ENCODE measurements at places on chromosomes 11 and 22.
A peak's percentile ranks its signal among the peaks of the same experiment; 100 is the strongest.

DNA sequence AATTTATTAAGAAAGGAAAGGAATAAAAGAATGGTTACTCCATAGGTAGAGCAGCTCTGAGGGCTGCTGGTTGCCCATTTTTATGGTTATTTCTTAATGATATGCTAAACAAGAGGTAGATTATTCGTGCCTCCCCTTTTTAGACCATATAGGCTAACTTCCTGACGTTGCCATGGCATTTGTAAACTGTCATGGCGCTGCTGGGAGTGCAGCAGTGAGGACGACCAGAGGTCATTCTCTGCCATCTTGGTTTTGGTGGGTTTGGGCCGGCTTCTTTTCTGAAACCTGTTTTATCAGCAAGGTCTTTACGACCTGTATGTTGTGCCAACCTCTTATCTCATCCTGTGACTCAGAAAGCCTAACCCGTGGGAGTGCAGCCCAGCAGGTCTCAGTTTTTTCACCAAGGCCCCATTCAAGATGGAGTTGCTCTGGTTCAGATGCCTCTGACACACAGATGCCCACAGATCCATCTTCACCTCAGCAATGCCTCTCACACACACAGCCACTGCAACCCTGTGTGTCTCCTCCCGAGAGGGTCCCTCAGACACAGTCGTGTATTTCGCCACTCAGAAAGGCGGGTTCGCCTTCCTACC is 16.4 kb upstream of the JAM3 start:
- DNase-seq: no peak

DNA sequence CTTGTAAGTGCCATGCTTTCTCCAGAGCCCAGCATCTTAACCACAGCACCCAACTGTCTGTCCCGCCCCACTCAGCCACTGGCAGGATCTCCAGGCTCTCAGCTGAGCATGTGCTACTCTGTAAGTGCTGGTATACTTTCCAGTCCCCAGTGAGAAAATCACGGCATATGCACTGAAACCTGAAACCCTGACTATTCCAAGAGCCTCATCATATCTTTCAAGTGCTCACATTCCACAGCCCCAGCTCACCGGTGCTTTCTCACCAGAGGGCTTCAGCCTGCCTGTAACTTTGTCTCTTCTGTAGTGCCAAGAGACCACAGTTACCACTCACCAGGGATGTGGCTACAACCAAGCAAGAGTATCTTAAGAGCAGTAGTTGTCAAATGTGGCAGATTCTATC is 24.4 kb upstream of the PAMR1 start:
- DNase-seq: no peak

DNA sequence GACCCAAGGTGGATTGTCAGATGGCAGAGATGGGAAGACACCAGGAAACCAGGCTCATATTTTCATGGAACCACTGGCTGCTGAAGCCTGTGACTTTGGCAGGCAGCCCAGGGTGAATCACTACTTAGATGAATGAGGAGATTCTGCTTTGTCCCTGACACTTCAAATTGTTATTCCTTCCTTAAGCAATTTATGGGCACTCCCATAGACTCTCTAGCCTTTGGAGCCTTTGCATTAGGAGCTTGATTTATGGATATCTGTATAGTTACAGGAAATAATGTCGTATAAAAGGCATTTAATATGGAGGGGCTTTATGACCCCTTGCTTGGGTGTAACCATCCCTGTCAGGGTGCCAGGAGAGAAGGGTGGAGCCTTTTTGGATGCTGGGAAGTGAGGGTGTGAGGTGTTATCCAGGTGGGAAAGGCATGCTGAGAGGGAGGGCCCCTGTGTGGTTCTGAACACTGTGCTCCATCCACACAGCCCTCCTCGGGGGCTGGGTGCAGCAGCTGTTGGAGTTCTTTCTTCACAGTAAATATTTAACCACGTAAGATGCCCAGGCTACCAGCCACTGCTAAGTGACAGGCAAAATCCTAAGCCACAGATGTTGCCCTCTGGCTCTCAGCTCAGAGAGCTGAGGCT is 35.3 kb downstream of the IL18 start:
- DNase-seq: peak; percentile 43

DNA sequence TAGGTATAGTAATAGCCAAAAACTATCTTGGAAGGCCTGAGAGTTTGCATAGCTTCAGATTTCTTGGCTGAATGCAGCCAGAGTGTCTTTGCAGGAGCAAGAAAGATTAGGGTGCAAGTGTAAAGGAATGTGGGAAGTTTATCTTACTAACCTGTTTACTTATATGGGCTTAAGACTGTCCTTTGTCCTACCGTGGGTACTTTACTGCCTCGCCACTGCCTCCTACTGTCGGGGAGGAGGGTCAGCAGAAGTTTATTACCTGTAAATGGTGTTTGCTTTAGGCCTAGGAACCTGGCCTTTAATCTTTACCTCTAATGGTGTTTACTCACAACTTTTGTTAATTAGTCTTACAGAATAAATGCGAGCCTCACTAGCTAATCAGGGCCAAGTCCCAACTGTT is 633.8 kb downstream of the DLG2 start:
- DNase-seq: no peak

- DNase-seq: no peak
These were observed 62.6 kb downstream of the CWC15 start for GRCh38 chr11:94910779-94911178.

GRCh38 chr11:74978041-74978440 is 10.7 kb upstream of the NEU3 start:
- DNase-seq: no peak

- no peak for DNase-seq
These were observed 53.4 kb upstream of the SPATA19 start for GRCh38 chr11:133898770-133899115.

DNA sequence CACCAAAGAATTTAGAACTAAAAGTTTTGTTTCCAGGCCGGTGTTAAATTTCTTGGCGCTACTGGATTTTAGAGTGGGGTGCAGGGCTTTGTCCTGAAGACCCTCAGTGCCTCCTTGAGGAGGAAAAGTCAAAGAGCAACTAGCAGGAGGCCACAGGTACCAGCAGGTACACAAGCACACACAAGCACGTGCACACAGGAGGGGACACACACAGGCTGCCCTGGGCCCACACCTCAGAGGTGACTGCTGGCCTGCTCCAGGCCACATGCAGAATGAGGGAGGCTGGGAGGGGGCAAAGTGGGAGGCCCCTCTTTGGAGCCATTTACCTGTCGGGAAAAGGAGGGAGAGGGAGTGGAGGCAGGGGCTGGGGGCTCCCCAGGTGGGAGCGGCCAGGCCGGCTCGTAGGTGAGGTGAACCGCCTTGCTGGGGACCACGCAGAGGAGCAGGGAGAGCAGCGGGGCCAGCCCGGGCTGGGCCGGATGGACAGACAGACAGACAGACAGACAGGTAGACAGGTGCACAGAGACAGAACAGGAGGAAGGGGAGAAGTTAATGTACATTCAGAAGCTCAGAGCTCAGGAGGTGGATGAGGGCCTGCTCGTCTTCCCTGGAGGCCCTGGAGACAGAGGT is 12.2 kb downstream of the RAB3IL1 start:
- DNase-seq: no peak

- DNase-seq: no peak
These were observed 22.8 kb downstream of the CASP5 start for GRCh38 chr11:105000167-105000566.

DNA sequence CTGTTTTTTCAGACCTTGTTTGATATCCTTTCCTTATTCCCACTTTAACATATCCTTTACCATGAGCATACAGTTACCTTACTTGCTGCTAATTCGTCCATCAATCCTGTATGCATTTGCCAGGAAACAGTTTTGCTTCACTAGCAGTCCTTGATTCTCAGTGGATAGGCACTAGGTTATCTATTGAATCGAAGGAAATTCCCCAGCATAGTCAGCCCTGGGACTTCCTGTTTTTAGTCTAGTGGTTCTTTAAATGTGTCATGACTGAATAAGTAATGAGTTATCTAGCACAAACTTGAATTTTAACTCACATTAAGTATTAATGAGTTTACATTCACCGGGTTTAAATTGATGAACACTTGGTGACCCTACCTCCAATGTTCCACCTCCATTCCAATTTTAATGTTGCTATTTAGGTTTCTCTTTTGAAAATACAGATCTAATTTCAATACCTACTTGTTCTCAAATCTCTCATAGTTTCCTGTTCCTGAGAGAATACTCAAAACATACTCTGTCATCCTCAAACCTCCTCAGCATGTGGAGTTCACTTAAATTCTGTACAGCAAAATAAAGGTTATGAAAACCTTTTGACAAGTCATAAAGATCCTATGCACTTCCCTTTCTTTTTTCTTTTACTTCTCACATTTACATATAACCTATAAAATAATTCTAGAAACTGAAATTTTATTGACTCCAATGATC is 1375.1 kb upstream of the TENM4 start:
- DNase-seq: no peak

- no peak for DNase-seq
These were observed 148.5 kb downstream of the NAV2 start for GRCh38 chr11:19861171-19861570.

- no peak for DNase-seq
These were observed 330.1 kb upstream of the PLET1 start for GRCh38 chr11:112590764-112591163.

DNA sequence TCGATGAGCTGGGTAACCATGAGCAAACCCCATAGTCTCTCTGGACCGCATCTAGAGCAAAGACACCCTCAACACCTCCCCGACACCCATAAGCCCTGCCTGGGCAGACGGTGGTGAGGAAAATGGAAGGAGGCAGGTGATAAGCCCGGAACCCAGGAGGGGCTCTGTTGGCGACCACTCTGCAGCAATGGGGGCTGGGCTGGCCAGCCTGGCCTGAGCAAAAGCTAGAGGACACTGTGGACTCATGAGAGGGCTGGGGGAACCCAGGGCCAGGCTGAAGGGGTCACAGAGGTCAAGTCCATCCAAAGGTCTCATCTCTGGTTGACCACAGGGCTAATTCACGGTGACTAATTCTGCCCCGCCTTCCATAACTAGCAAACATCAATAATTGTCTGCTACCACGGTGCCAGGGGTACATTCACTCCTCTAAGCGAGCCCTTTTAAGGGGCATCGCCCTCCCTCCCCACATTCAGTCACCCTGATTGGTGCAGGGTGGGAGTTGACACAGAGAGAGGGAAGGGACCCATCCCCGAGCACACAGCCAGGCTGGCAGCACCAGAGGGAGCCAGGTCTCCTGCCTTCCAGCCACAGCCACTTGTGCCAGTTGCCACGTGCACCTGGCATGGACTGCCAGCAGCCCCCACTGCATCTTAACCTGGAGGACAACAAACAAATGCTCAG is 4.0 kb downstream of the PYGM start:
- peak; percentile 46 for DNase-seq

- no peak for DNase-seq
These were observed 30.7 kb upstream of the USP47 start for GRCh38 chr11:11810764-11811726.

- DNase-seq: no peak
These were observed 109.3 kb downstream of the DDX10 start for GRCh38 chr11:108774037-108774730.

DNA sequence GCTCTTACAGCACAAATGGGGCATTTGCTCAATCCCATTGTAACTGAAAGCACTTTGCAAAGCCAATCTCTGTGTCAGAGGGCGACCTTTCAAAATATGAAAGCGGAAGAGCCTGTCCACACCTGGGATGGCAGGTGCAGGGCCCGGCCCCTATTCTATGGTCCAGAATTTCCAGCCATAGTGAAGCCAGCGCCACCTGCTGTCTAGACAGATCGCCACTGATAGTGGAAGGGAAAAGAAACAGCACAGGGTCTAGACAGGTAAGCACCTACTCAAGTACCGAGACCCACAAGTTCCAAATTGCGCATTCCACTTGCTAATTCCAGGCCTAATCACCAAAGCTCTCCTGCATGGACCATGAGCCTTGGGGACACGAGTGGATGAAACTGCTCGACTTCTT is 141.4 kb downstream of the NTM start:
- DNase-seq: no peak

GRCh38 chr11:112885744-112886433 is 75.3 kb upstream of the NCAM1 start:
- no peak for DNase-seq

GRCh38 chr11:119144825-119145486 is 3.9 kb upstream of the ABCG4 start:
- DNase-seq: peak; percentile 43

DNA sequence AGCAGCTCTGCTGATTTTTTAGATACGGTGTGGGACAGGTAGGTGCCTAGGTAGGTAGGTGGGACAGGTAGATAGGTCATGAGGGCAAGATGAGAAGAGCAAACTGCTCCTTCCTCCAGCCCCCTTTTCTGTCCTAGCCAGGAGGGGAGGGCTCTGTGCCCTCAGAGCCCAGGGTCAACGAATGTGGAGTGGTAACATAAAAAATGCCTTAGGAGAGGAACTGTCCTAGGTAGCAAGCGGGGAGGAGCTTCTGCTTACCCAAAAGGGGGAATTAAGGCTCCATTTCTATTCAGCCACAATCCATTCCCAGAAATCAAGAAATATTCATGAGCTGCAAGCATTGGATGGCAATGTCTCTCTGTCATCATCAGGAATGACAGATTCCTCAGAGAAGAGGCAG is 234.8 kb downstream of the GRIK4 start:
- DNase-seq: no peak

DNA sequence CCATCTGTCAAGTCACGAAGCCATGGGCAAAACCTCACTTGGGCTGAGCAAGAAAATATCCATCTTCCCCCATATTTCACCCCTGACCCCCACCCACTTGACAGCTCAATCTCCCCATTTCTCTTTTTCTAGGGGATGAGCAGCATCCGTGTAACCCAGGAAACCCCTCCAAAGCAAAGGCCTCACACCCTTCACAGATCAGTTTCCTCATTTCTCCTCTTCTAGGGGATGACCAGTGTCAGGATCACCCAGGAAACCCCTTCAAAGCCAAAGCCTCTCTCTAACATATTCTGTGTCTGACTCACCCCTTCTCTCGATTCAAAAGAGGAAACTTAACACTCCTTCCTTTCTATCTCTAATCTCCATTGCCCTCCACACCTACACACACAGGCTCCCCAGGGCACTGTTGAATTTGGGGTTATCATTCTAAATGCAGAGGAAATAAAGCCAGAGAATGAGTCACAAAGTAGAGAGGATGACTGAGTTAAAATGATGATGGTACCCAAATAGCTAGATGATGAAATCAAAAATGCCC is 439.7 kb downstream of the BUD13 start:
- no peak for DNase-seq
